ENCODE measurements at places on chromosomes 12 and 14.

GRCh38 chr12:111791507-111791906 is 24.8 kb downstream of the ALDH2 start:
- no peak for DNase-seq

DNA sequence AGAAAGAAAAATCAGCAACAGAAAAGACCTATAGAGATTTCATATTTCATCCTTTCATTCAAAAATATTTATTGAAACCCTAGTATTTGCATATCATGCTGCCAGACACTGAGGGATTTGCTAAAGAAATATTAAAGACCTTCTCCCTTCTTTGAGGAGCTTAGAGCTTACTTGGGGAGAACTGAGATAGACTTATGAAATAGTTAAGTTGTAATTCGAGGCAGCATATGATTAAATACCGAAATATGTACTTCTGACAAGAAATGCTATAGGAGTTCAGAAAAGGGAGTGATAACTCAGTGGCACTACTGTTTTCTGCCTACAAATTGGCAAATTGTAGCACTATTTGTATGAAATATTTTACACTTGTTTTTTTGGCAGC is 59.1 kb downstream of the PLXNC1 start:
- no peak for DNase-seq

DNA sequence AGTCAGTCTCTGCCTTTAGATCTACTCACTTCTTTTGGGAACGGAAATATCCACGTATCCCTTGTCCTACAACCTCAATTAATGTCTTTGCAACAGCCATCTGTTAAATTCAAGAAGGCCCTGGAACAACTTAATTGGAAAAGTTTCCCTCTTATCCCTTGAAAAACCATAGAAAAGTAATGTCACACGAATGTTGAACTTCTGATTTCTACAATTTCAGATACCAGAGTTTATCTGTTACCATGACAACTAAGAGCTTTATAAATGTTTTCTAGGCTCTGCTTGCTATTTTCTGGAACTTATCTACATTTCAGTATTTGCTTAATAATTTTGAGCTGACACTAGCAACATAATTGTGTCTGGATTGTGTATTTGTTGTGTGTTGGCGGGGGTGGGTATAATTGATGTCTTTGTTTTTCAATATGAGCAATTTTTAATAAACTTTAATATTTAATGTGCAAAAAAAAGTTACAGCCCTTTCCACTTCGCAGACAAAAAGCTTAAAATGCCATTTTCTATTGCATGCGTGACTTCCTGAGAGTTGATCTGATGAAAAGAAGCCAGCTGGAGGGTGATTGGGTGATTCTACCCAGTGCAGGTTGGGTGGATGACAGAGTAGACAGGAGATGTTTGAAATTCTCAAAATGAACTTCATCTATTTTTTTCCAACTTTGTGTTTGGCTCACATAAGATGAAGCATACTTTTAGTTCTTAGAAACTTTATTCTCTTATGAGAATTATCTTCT is 11.8 kb upstream of the EDDM3A start:
- DNase-seq = no peak

- DNase-seq = no peak
These were observed 126.7 kb upstream of the BTG1 start for GRCh38 chr12:92272061-92272964.

- DNase-seq = no peak
These were observed 208.6 kb downstream of the SLC38A4 start for GRCh38 chr12:46617167-46617566.

DNA sequence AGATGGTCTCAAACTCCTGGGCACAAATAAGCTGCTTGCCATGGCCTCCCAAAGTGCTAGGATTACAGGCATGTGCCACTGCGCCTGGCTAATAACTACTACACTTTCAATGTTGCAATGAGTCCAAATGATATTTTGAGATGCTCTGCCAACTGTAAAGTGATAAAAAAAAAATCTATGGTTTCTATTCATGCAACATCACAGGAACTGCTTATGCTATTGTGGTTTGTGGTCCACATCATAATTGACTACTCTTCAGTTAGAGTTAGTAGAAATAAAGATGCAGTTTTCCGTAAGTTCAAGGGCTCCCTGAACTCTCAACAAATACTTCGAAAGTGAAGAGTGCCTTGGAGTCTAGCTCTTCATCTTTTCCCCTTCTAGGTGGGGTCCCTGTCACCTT is 239.4 kb downstream of the C12orf75 start:
- DNase-seq = no peak

DNA sequence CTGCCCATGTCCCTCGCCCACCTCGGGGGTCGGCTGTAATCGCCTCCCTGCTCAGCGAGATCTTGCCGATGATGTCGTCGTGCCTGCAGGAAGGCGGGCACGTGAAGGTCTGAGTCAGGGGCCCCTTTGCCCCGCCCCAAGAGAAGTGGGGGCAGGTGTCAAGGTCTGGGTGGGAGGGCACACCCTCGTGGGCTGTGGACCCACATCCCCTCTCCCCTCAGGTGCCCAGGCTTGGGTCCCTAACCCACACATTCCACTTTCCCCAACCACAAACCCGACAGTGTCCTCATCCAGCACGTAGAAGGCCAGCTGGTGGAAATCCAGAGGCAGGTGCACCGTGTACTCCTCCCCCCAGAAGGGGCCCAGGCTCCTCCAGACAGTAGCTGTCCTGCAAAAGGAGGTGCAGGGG is 7.8 kb downstream of the RASAL1 start:
- DNase-seq = no peak
